ENCODE measurements at places on chromosomes 4 and X.

DNA sequence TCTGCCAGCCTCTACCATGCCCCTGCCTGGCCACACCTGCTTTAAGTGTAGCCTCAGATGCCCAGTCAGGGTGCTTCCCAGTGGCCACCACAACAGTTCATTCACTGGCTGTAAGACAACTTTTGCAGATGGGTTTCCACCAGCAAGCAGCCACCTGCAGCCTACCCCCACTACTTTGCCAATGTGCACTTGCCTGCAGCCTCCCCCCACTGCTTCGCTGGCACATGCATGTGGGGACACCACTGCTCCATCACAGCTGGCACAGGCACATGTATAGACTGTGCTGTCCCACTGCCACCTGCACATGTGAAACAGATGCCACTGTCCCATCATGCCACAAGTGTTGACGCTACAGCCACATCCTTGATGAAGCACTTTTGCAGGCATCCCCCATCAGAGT lies 723.9 kb downstream of the SH3BGRL start:
- DNase-seq: no peak

GRCh38 chrX:65993915-65994460 lies 45.9 kb downstream of the VSIG4 start:
- no peak for DNase-seq

GRCh38 chr4:87476934-87477333 lies 52.2 kb downstream of the SPARCL1 start:
- DNase-seq: no peak

GRCh38 chr4:146943691-146944375 lies 1.8 kb downstream of the TTC29 start:
- no peak for DNase-seq

GRCh38 chr4:92497141-92497540 lies 193.4 kb downstream of the GRID2 start:
- no peak for DNase-seq

DNA sequence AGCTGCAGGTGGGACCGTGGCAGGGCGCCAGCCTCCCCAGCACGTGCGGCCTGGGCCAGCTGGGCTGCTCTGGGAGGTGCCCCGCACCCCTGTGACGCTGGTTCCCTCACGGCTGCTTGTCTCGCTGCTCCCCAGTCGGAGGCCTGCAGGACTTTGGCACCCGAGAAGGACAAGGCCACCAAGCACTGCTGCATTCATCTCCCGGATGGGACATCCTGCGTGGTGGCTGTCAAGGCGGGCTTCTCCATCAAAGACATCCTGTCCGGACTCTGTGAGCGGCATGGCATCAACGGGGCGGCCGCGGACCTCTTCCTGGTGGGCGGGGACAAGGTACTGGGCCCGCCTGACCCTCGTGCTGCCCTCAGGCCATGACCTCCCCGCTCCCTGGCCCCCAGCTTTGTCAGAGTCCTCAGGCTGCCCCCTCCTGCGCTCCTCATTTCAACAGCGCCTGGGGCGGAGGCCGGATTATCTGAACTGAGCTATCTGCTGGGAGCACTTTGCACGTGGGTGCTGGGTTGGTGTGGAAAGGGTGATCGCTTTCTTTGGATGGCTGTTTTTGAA lies 19.4 kb upstream of the HGFAC start:
- no peak for DNase-seq

DNA sequence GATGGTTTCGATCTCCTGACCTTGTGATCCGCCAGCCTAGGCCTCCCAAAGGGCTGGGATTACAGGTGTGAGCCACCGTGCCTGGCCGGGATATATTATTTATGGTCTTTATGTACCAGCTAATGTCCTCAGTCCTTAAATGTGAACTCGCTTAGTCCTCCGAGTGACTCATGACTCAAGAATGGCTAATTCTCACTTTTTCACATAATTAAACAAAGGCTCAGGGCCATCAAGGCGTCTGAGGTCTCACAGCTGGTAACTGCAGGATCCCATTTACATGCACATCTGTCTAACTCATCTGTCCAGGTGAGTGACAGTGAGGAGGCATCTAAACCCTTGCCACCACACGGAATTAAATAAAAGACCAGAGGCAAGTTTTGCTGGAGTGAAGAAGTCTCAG lies 73.5 kb downstream of the HS3ST1 start:
- DNase-seq: no peak

- DNase-seq: no peak
Observed at GRCh38 chr4:116899561-116899960, 185.8 kb downstream of the TRAM1L1 start.

DNA sequence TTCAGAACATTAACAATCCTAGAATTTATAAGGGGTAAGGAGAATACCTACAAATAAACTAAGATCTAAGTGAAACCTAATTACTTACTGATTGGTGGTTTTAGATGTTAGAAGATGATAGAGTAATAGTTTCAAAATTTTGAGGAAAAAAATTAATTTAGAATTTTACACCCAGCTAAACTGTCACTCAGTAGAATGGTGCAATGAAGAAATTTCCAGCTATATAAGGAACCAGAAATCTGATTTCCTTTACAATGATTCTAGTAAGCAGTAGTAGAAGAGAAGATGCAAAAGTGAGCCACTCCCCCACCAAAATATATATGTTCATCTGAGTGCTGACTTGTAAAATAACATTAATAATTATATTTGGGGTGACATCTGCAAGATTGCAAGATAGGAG lies 55.3 kb upstream of the EPGN start:
- DNase-seq: no peak

GRCh38 chr4:6734165-6734786 lies 18.3 kb downstream of the BLOC1S4 start:
- no peak for DNase-seq

- no peak for DNase-seq
Observed at GRCh38 chr4:121070696-121071639, 1.4 kb downstream of the NDNF start.

DNA sequence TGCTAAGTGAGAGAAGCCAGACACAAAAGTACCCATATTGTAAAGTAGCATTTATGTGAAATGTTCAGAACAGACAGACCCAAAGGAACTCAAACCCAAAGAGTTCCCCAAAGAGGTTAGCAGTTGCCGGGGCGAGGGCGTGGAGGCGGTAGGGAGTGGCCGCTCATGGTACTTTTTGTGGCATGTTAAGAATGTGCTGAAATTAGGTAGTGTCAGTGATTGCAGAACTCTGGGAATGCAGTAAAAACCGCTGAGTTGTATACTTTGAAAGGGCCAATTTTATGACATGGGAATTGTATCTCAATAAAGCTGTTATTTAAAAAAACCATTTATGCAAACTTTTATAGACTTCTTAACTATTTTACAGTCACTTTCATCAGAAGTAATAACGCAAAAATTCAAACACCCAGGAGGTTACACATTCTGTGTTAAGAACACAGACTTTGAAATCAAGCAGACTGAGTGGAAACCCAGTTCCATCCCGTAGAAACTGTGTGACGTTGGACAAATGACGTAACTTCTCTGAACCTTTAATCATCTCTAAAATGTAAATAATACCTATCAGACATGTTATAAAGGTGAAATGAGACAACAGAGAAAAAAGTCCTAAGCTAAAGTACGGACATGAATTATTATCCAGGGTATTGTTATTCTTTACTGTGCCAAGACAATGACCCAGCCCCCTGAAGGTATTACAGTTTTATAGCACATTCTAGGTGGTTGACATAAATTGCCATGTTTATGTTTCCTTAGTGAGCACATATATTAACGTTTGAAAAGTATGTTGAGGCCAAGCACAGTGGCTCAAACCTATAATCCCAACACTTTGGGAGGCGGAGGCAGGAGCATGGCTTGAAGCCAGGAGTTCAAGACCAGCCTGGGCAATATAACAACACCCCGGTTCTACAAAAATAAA lies 19.7 kb downstream of the ZFP42 start:
- no peak for DNase-seq

GRCh38 chr4:57214654-57215411 lies 104.6 kb upstream of the IGFBP7 start:
- DNase-seq: no peak

DNA sequence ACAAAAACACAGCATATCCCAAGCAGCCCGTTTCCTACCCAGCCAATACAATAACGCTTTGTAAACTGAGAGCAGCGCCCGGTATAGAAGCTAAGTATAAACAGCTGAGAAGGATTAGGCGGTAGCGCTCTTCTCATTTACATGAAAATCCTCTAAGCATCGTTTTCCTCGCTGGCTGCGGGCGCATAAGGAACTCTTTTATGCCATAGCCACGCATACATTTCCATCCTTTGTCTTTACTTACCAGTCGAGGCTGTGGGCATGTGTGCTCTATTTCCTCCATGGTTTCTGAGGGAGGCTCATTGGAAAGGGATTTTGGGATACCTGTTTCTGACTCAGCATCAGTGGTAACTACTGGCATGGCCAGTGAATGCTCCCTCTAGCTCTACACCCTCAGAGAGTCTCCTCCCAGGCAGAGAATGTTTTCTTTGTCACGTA lies 383 bp downstream of the PCYT1B start:
- no peak for DNase-seq

DNA sequence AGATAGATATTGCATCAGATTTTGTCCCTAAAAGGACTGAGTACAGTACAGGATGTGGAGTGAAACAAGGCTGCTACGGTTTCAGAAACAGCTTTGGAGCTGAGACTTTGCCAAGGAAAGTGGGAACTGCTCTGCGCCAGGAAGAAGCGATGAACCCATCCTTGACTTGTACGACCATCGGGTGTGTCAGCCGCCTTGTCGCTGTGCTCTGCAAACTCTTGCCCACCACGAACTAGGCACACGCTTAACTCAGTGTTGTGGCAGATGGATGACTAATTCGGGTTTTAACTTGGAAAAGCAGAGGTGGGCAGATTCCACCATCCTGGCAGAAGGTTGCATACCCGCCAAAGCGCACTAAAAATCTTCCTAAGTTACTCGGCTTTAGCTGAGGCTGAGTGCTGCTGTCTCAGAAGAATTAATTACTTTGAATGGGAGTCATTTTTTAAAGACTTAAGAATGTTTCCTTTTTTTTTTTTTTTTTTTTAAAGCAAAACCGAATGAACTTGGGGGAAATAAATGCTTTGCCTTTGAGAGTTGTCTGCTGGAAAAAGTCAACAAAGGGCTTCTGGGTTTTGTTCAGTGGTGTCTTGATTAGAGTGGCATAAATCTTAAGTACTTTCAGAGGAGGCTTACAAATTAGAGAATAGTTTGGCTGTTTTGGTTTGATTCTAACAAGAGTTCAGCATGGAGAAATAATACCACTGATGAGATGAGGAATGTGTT lies 69.5 kb downstream of the SHROOM2 start:
- no peak for DNase-seq

DNA sequence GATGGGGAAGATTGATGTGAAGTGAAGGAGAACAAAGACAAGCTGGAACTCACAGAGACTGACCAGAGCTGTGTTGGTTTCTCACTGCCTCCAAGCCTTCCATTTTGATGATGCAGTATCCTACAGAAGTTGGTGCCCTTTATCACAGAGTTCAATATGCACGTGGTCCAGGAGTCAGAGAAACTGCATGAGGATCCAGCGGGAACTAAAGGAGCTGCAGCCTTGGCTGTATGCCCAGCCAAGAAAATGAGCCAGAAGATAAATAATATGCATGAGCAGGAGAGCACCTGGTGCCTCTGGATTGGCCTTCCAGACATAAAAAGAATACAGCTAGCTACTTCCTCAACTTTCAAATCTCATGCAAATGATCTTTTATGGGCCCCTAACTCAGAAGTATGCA lies 44.3 kb upstream of the DCLK2 start:
- no peak for DNase-seq

GRCh38 chrX:102599951-102600579 lies 750 bp downstream of the ARMCX5 start:
- no peak for DNase-seq

DNA sequence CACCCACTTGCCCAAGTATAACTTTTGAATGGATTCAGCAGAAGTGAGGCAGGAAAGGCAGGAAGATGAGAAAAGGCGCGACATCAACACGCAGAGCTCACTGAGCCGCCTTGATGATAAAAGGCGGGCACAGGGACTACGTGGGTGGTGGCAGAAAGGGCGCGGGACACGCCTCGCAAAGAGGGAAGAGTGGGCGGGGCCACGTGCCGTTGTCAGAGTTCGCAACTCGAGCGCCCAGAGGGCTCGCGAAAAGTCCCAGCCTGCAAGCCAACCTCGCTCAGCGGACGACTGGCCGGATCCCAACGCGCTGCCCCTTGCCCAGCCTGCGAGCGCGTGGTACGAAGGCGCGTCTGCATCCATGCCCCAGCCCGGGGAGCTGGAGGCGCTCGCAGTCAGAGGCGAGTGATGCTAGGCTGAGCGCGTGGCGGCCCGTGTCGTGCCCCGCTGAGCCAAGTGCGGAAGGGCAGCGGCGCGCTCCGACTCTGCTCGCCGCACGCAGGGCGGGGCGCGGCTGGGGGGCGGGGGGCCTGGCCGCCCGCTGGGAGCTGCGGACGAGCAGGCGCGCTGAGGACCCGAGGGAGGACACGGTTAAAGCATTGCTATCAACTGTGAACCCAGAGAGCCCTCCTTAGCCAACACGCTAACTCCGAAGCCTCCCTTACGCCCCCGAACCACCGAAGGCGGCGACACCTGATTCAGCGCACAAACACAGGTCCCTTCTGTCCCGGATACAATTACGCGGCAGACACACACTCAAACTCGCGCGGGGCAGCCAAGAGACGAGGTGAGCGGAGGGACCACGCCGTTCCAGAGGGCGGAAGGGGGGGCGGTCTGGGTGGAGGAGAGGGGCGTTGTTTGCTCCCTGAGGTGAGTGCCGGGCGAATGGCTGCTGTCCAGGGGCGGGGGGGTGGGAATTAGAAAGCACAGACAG lies at the start of gene UGT8:
TSS of gene UGT8 (plus strand) at position 617 of the 931 bp plus-strand sequence. CDS start 24,074 bp downstream, outside the sequence.
- no peak for DNase-seq

GRCh38 chr4:112144546-112145325 lies 518 bp upstream of the FAM241A start:
- DNase-seq: no peak

- DNase-seq: no peak
Observed at GRCh38 chr4:181146051-181146450, 1097.2 kb upstream of the TENM3 start.

GRCh38 chr4:176034499-176034898 lies 31.1 kb upstream of the WDR17 start:
- no peak for DNase-seq

DNA sequence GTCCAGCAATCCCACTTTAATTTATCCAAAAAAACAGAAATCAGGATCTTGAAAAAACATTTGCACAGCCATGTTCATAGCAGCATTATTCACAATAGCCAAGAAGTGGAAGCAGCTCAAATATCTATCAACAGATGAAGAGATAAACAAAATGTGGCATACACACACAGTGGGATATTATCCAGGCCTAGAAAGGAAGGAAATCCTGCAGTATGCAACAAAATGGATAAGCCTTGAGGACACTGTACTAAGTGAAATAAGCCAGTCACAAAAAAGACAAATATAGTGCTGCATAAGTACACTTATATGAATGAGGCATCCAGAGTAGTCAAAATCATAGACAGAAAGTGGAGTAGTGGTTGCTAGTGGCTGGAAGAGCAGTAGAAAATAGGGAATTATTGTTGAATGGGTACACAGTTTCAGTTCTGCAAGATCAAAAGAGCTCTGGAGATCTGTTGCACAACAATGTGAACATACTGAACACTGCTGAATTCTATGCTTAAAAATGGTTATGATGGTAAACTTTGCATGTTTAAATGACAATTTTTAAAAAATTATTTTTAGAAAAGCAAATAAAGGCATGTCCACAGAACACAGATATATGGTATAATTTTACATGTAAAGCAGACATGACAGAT lies 25.6 kb downstream of the CHM start:
- DNase-seq: no peak

- no peak for DNase-seq
Observed at GRCh38 chr4:72536443-72536842, 32.6 kb downstream of the ADAMTS3 start.

All from activated CD4-positive, CD25-positive, alpha-beta regulatory T cell (primary cell).